H7 (cell line): ENCODE measurements at places on chromosomes 6 and 20. TPM values are rescaled to one million over a fixed set of nuclear protein-coding genes. Genes with fewer than 3 reads are reported as not detected.

MAFB gene
- total RNA-seq: 2.4 and 4.2 TPM in 2 replicates

DNA sequence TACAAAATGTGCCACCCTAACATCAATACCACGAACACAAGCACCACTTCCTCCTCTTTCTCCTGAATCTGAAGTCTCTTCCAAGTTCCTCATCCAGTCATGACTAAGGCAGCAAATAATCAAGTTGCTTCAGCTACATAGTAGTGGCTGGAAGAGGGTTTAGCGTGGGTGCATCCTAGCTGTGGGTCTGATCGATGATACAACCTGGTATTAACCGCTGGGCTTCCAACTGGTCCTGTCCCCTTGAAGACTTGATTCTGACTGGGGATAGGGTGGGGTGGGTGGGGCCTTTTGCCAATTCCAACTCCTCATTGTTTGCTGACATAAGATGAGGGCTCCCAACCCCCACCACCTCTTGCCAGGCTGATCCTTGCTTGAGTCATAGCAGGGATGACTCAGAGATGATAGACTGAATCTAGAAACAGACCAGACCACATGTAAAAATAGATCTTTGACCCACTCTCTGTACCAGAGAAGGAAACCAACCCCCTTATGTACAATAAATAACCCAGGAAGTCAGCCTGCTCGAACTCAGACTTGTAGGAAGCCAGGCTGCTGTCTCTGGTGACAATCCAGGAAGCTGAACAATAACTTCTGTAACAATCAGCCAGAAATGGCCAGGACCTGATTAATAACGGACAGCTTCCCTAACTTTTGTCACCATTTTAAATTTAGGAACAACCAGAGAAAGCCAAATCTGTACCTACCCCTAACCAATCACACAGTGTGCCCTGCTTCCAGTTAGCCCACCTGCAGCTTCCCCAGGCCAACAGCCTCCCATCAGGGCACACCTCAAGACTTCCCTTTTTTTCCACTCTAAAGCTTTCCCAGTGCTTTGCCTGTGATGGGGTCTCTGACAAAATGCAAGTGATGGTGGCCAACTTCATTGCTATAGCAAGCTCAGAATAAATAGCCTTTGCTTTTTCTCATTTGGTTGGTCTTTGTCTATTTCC lies 68.9 kb upstream of the FAM184A start:
- DNase-seq: no peak

GRCh38 chr6:117817499-117817898 lies 89.6 kb upstream of the SLC35F1 start:
- DNase-seq: no peak

- DNase-seq: no peak
Measured at GRCh38 chr6:97316978-97317377, 34.0 kb upstream of the MMS22L start.

PXDC1 gene
- total RNA-seq: 1.4 and 4.1 TPM in 2 replicates

HLA-DMA gene
- total RNA-seq: 1.9 and 4.1 TPM in 2 replicates

SLC35B2 gene
- total RNA-seq: 27.2 and 28.7 TPM in 2 replicates

OPN5 gene
- total RNA-seq: not detected in 2 replicates

GMPR gene
- 1.4 and 5.1 TPM in 2 replicates for total RNA-seq

DNA sequence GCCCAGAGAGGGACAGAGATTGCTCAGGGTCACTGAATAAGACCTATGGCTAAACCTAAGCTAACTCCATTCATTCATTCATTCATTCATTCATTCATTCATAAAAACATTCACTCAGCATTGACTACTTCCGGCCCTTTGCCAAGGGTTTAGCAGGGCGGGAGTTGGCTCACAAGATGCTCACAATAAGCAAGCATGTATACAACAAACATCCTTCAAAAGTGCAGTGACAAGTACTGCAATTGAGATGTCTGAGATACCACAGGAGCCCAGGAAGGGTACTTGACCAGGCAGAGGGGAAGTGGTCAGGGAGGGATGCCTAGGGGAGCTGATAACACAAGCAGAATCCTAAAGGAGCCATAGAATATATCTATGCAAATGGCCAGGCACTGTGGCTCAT lies 18.2 kb upstream of the KIAA1755 start:
- DNase-seq: no peak

ASIP gene
- not detected in 2 replicates for total RNA-seq

UQCC2 gene
- total RNA-seq: 67.1 and 93.6 TPM in 2 replicates

GRCh38 chr6:143399775-143400174 lies 50.7 kb downstream of the ADAT2 start:
- DNase-seq: no peak

NCOA7 gene
- total RNA-seq: 3.0 and 4.1 TPM in 2 replicates

MAN1A1 gene
- 13.2 and 14.5 TPM in 2 replicates for total RNA-seq

DNA sequence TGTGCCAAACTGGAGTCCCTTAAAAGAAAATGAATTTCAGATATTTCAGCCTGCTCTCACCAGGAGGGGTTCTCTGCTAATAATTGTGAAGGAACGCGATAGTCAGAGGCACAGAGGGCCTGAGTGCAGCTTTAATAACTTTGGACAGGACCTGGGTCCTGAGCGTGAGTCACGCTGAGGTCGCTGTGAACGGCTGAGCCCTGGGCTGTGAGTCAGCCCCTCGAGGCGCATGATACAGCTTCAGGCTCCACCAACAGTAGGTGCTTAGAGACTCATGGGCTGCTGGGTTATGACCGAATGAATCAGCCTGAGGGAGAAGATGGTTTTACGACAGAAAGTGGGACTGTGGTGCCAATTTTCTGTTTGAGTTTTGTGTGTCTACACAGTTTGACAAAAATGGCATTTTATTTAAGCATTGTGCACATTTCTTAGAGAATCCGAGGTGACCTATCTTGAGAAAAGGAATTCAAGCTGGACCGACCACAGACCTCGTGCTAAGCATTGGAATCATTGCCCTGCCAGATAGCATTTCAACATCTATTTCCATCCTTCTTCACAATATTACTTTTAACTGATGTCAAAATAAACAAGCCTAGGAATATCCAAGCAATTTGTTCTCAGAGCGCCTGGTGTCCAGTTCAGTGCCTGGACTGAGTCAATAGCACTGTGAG lies 183.0 kb downstream of the THBS2 start:
- no peak for DNase-seq

POU5F1 gene
- total RNA-seq: 4,433 and 5,140 TPM in 2 replicates

C6orf15 gene
- not detected in 2 replicates for total RNA-seq

MAP7 gene
- 7.8 and 12.2 TPM in 2 replicates for total RNA-seq

DNA sequence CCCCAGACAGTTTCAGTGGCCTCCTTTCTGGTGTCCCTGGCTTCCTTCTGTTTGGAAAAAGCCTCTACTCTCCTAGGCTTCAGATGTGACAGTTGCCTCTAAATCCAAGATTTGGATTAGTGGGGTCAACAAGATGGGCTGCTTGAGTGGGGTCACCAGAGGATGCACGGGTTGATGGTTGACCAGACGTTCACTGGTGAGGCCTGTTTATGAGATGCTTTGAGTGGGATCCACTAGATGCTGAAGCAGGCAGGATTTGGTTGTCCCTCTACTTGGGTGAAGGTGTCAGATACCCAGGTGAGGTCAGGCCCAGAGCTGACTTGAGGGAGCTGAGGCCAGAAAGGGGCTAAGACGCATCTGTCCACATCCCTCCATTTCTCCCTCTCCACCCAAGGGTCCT lies 8.1 kb upstream of the DLGAP4 start:
- no peak for DNase-seq

TMEM200A gene
- total RNA-seq: 2.8 and 4.2 TPM in 2 replicates

GRCh38 chr6:130577178-130577919 lies 211.5 kb downstream of the TMEM200A start:
- DNase-seq: no peak
